ENCODE measurements at places on chromosomes 11 and 22. TPM values are rescaled to one million over a fixed set of nuclear protein-coding genes. Genes with fewer than 3 reads are reported as not detected.

- DNase-seq: no peak
Observed at GRCh38 chr22:25655371-25655935, 86.5 kb upstream of the MYO18B start.

- peak; percentile 39 for DNase-seq
Observed at GRCh38 chr11:975827-976226, 50.2 kb downstream of the AP2A2 start.

GRCh38 chr11:68751331-68751856 lies at the start of gene TESMIN:
TESMIN (minus strand) TSS chr11:68751520; CDS start chr11:68750660, 860 bp downstream.
- peak; percentile 99 for DNase-seq

- DNase-seq: no peak
Observed at GRCh38 chr11:19811380-19811779, 98.7 kb downstream of the NAV2 start.

- DNase-seq: peak; percentile 71
Observed at GRCh38 chr11:75597636-75598035, 35.6 kb downstream of the SERPINH1 start.

- DNase-seq: no peak
Observed at GRCh38 chr22:17130199-17130598, 9.0 kb upstream of the TMEM121B start.

Gene SULT4A1
- 0.20 TPM for total RNA-seq

Gene RIBC2
- total RNA-seq: not detected

Gene TBX10
- not detected for total RNA-seq
